ENCODE measurements at places on chromosomes 16 and 17.

- DNase-seq = no peak
Measured at GRCh38 chr16:77324729-77325128, 110.1 kb downstream of the ADAMTS18 start.

- DNase-seq = no peak
Measured at GRCh38 chr17:5785338-5785737, 201.0 kb upstream of the NLRP1 start.

GRCh38 chr17:65514082-65514481, 47.4 kb downstream of the AXIN2 start:
- no peak for DNase-seq

DNA sequence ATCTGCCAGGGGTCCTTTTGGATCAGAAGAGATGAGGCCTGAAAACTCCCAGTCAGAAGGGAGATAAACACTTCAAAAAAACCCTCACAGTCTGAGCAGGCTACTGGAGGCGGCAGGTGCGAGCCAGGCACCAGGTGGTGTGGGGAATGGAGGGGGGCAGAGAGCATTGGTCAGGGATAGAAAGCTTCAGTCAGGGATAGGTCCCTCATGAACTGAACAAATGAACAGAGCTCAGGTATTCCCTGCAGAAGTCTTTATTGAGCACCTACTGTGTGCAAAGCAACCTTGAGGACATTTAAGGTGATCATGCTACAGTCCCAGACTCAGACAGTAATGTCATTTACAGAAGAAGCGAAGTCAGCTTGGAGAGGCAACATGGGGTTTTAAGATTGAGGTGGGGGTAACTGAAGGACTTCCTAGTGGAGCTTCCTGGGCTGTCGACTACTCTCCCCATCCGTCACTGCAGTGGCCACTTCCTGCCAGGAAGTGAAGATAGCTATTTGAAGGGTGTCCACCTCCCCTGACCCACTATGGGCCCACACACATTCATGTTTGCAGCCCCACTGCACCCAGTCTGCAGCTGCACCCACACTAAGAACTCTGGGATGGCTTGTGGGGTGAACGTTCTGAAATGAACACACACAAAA, 3.2 kb downstream of the KIFC3 start:
- no peak for DNase-seq

GRCh38 chr17:81924557-81925532, 2.7 kb downstream of the MAFG start:
- DNase-seq = no peak

DNA sequence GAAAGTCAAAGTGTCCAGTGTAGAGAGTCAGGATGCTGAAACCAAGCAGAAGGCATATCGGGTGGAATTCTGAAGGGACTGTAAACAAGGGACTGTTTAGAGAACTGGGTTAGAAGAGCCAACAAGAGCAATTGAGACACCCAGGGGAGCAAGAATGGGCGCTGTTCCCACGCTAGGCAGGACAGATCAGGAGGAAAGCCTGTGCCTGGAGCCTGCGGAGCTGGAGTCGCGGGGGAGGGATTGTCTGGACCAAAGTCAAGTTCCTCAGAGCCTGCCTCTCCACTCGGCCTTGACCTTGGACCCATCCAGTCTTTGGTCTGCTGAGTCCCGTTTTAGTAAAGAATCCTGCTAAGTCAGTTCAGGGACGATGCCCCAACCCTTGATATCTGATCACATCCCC, 14.7 kb upstream of the KLHL36 start:
- DNase-seq = no peak

DNA sequence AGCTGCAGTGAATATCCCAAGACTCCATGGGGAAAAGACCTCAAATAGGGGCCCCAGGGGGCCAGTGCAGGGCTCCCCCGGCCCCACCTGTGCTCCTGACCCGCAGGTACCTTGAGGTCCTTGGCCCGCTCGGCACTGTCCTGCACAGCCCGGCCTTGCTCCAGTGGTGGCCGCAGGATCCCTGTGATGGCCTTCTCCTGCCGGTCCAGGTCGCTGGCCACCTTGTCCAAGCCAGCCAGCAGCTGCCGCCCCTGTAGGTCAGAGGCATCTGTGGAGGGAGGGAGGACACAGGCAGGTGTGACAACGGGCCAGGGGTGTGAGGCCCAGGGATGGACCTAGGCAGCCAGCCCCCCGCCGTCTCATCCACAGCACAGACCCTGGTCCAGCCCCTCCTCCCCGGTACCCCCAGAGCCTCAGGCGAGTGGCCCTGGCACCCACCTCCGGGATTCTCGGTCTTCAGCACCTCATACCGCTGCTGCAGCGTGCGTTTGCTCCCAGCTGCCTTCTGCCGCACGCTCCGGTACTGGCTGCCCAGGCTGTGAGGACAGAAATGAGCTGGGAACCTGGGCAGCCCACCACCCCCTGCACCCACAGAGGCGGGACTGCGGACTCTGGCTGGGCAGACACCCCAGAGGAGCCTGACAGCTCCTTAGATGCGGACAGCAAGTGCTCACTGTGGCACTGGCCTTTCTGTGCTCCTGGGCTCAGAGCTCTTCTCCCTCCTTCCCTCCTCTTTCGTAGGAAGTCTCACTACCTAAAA, 43.7 kb downstream of the PPL start:
- no peak for DNase-seq

- no peak for DNase-seq
Measured at GRCh38 chr17:70912716-70913485, 743.6 kb downstream of the KCNJ2 start.

DNA sequence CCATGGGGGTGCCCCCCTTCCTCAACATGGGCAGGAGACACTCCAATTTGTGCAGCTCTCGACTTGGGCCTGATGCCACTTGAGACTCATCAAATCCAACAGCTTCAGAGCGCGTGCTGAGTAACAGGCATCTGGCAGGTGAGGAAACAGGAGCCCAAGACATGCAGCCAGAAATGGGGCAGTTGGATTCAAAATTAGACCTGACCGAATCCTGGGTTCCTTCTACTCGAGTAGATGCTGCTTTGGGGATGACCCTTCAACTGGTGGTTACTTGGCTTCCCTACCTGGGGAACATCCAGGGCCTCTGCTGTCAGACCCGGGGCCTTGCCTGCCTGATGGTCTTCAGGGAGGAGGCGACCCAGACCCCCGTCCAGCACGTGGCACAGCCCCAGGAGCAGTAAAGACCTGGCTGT, 488 bp upstream of the NTN3 start:
- no peak for DNase-seq

DNA sequence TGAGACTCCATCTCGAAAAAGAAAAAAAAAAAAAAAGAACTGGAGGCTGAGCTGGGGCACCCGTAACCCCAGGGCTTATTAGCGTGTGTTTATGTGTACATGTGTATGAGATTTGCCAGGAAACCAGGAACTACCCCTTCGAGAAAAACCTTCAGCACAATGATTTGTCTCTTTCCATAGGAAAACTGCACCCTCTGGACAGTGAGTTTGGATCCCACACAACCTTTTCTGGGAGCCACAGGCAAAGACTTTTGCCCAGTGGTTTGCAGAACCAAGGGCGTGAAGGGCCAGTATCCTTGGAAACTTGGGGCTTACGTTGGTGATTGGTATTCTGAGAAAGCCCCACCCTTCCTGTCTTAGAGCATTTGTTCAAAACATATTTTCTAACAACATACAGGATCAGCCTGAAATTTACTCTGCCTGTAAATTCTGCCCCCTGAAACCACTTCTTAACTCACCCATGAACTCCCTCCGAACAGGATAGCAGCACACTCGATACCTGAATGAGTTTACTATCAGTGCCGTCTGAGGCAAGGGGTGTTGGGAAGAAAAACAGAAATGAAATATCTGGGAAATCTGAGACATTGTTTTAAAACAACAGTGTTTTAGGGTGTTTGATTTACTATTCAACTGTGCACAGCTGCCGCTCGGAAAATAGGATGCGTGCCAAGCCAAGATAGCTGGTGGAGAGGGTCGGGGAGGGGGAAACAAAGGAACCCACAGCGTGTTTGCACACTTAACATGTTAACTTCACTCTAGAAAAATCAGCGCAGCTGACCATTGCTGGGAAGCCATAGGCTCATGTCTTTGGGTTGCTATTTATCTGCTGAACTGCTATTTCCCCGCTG, 40.2 kb upstream of the MAF start:
- DNase-seq = no peak

GRCh38 chr17:9202532-9202931, 181.2 kb downstream of the NTN1 start:
- DNase-seq = no peak

DNA sequence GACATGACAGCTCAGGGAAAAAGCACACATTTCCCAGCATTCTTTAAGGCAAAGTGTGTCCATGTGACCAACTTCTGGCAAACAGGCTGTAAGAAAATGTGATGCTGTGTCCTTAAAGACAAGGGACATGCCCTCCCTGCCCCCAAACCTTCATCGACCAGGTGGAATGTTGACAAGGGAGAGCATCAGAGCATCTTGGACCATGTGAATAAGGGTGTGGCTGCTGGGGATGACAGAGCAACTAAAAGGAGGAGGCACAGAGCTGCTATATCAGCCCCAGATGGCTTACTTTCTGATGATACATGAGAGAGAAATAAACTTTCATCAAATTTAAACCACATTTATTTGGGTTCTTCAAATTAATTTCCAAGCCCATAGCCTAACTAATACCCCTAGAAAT, 2.2 kb upstream of the ZNF23 start:
- DNase-seq = no peak
